ENCODE measurements at places on chromosomes 4 and X.

DNA sequence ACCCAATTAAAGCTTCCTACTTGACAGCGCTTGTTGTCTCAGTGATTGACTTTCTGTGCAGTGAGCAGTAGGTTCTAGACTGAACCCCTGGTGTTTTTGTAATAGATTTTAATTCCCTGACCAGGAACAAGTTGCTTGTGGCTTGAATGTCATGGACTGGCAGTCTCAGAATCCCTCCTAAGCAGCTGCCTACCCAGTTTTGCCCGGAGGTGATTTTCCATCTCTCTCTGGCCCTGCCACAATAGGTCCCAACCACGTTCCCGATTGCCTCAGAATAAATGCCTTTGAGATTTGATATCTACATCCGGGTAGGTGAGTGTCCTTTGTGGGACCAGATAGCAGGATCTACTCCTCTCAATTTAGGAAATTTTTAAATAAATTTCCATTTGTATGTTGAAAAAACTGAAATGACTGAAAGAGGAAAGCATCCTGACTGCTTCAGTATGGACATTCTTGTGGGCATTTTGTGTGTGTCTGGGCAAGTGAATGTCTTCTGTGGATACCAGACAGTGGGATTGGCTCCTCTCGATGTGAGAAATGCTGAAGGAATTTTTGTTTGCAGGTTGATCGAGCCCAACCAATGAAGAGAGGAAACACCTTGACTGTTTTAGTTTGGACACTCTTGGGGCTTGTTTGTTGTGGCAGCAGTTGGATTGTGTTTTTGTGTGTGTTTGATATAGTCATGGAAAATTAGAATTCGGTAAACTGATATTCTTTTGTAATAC, 1607.4 kb downstream of the C4orf33 start:
- no peak for DNase-seq

DNA sequence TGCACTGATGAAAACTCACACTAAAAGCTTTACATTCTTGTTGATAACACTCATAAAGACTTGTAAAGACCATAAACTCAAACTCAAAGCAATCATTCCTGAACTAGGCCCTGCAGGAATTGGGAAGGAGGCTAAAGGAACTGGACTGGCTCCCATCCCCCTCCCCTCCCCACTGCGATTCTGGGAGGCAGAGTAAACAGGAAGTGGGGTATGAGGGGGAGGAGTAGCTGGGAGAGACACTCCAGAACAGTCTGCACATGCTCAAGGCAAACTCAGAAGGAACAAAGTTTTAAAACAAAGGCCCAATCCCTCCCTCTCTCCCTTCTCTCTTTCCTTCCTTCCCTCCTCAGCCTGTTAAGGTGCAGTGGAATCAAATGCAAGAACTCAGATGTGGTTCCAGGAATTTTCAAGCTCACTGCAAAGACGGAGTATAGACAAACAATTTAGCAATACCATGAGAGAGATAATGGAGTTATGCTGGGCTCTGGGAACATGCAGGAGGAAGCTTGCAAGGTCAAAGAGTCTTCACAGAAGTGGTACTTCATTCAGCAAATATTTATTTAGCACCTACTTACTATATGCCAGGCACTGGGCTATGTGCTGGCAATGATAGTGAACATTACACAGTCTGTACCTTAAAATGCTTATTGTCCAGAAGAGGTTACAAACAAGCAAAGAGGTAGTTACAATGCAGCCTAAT, 15.9 kb downstream of the MID1IP1 start:
- DNase-seq = peak; percentile 4

- no peak for DNase-seq
These were observed 9.0 kb upstream of the PRSS48 start for GRCh38 chr4:151267822-151268535.

DNA sequence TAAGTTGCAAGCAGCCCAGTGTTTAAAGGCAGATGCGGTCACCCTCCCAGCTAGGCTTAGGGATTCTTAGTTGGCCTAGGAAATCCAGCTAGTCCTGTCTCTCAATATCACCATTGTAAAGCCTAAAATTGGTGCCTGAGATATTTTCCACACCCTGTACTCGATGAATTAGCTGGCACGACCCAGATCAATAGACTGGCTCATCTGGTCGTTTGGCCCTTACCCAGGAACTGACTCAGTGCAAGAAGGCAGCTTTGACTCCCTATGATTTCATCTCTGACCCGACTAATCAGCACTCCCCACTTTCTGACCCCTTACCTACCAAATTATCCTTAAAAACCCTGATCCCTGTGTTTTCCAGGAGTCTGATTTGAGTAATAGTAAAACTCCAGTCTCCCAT, 384.9 kb upstream of the SLC7A11 start:
- no peak for DNase-seq

- no peak for DNase-seq
These were observed 48.3 kb upstream of the MND1 start for GRCh38 chr4:153296040-153296823.

GRCh38 chr4:4608214-4608537, 66.3 kb upstream of the STX18 start:
- no peak for DNase-seq

DNA sequence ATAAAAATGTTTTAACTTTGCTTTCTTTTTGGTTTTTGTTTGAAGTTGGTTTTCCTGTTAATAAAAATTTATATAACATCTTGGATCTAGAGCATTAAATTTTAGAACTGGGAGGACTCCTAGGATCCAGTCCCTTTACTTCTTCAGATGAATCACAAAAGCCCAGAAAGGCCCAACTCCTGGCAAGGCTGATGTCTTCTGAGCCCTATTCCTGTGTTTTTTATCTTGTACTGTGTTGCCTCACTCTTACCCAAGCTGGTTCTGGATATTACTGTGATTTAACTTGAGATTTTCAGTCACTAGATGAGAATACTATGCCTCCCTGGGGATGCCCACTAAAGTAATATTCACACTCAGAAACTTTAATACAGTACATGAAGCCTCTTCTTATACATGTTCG, 127.1 kb upstream of the GALNT7 start:
- DNase-seq = no peak

GRCh38 chrX:7570432-7571029, 272.4 kb upstream of the VCX start:
- no peak for DNase-seq

- no peak for DNase-seq
These were observed 52.4 kb downstream of the DCHS2 start for GRCh38 chr4:154439224-154439623.

DNA sequence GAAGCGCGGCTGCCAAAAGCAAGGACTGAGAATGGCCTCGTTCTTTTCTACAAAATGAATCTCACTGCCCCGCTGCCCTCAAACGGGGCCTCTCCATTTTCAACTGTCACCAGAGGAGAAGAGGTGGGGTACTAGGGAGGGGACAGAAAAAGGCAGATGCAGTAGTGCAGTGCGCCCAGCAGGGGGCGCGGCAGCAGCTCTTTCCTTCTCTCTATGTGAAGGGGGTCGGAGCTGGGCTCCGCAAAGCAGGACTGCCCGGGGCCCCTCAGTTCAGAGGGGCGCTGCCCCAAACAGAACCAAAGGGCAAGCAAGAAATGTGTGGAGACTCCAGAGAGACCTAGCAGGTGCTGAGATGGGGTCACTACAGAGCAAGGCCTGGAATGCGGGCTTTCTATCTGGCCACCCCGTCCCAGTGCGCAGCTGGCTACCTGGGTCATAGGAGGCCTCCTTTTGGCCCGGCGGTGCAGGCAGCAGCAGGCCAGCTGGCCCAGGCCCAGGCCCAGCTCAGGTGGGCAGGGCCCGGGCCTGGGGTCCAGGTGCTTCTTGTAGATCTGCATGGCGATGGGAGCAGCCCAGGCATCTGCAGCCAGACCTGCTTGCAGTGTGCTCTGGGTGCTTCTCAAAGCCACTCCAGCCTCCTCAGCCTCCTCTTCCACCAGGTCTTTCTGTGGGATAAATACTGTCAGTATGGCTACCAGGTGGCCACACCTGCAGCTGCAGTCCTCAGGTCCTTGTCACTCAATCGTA, 5.9 kb downstream of the IRAK1 start:
- DNase-seq = no peak

GRCh38 chrX:151384807-151385206, 12.2 kb upstream of the VMA21 start:
- no peak for DNase-seq

GRCh38 chr4:139817657-139818452, 152.2 kb downstream of the MGST2 start:
- DNase-seq = peak; percentile 11

- DNase-seq = no peak
These were observed 377.1 kb upstream of the HS3ST1 start for GRCh38 chr4:11805842-11806241.

- no peak for DNase-seq
These were observed 44.4 kb downstream of the DIAPH2 start for GRCh38 chrX:96729053-96729452.

GRCh38 chr4:177001271-177002175, 208.8 kb upstream of the VEGFC start:
- no peak for DNase-seq

GRCh38 chr4:145301386-145302080, 121.1 kb upstream of the OTUD4 start:
- DNase-seq = no peak

GRCh38 chrX:148995661-148996060, 495.2 kb downstream of the AFF2 start:
- no peak for DNase-seq

DNA sequence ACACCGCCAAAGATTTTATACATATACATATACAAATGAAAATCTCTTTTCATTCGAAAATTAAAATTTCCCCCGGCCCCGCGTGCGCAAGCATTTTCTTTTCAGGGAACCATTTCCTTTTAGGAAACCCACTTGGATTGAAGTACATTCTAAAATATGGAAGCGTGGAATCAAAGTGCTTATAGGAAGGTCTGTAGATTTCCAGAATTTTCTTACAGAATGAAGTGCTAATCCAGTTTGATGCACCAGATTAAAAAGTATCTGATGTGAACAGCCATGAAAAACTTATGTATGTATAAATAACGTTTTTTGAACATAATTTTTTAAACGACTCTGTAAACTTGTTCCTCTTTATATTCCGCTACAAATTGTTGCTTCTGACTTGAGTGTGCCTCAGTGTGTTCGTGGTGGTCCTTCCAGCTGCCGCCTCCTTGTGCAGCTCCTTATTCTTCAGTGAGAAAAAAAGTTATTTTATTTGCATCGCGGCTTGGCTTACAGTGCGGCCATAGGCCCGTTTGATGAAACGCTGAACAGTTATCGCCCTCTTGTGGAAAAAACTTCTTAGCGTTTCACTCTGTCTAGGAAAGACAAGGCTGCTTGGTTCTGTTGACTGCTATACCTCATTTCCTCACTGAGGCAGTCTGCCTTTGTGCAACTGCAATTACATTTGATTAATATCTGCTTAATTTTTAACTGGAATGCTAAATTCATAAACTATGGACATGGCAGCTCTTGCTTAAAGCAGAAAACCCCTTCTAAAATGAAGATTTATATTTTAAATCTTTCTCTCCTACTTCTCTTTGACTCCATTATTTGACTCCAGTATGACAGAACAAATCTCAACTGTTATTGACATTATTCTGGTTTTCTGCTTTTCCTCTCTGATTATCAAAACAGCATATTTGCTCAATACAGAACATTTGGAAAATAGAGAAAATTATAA, 4.7 kb upstream of the NKX6-1 start:
- peak; percentile 43 for DNase-seq

DNA sequence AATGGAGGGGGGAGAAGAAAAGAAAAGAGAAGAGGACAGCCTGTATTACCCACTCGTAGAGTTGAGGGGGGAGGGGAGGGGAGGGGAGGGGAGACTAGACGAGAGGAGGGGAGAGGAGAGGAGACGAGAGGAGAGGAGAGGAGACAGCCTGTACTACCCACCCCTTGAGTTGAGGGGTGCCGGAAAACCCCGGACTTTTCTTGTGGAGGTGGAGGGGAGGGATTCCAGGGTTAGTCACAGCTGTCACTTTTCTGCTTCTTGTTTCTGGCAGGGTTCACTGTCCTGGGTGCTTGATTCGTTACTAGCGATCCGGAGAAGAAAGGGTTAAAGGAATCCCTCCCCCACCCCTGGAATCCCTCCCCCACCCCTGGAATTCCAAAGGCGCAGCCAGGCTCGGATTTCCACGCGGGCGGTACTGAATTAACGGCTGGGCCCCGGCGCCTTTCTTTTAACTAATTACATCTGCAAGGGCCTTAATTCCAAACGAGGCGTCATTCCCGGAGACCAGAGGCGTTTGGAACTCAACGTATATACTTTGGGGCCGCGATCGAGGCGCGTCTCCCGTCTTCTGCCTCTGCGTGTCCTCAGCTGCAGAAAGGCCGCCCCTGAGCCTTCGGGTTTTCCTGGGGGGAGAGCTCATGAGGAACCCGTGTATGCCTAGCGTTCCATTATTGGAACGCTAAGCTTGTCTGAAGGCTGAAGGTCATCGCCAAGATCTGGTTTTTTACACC, 20.1 kb upstream of the CSF2RA start:
- DNase-seq = no peak

DNA sequence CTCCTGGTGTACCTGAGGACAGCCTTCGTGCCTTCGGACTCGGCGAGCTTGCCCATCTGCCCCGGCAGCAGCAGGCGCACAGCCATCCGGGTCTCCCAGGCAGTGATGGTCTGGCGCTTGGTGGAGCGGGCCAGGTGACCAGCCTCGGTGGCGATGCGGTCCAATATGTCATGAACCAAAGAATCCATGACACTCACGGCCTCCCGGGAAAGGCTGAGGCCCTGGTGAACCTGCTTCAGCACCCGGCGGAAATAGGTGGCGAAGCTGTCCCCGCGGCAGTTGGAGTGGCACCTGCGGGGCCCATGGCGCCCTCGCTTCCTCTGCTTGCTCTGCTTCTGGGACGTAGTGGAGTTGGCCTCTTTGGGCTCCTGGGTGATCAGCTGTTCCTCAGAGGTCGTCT, 350 bp downstream of the H2BW1 start:
- no peak for DNase-seq

DNA sequence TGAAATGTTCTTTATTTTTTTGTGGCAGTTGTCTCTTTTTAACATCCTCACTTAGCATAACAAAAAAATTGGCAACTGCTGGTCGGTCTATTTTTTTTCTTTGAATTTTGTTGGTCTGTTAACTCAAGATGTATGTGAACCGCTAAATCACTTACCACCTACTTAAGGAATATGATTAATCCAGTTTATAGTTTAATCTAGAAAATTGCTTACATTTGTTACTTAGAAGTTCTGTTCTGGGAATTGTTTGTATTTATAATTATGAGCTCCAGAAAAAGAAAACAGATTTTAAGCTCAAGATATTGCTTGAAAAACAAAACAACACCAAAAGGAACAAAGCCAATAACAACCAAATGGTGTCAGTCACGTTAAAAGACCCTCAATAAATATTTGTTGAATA, 66.1 kb upstream of the KLHL13 start:
- DNase-seq = no peak

DNA sequence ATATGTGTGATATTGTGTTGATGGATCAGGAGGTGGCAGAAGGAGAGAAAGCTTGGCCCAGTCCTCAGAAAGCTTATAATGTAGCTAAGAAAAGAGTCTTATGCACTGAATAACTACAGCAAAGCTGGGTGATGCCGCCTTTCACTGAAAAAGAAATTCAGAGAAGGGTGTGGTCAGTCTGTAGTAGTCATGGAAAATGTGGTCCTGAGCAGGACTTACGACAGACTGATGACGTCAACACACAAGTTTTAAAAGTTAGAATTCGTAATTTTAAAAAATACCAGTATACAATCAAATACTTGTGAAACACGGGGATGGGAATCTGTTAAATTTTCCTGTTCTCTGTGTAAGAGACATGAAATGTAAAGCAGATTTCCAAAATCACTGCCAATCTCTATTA, 87.0 kb upstream of the RAPGEF2 start:
- no peak for DNase-seq

GRCh38 chr4:38664706-38665401, 855 bp downstream of the KLF3 start:
- peak; percentile 35 for DNase-seq

- DNase-seq = no peak
These were observed 88.9 kb downstream of the ALPK1 start for GRCh38 chr4:112386071-112386470.

Measured in NCI-H510A (cell line).